Fibroblast of skin of abdomen (primary cell): ENCODE measurements at places on chromosomes 1 and 21.

DNA sequence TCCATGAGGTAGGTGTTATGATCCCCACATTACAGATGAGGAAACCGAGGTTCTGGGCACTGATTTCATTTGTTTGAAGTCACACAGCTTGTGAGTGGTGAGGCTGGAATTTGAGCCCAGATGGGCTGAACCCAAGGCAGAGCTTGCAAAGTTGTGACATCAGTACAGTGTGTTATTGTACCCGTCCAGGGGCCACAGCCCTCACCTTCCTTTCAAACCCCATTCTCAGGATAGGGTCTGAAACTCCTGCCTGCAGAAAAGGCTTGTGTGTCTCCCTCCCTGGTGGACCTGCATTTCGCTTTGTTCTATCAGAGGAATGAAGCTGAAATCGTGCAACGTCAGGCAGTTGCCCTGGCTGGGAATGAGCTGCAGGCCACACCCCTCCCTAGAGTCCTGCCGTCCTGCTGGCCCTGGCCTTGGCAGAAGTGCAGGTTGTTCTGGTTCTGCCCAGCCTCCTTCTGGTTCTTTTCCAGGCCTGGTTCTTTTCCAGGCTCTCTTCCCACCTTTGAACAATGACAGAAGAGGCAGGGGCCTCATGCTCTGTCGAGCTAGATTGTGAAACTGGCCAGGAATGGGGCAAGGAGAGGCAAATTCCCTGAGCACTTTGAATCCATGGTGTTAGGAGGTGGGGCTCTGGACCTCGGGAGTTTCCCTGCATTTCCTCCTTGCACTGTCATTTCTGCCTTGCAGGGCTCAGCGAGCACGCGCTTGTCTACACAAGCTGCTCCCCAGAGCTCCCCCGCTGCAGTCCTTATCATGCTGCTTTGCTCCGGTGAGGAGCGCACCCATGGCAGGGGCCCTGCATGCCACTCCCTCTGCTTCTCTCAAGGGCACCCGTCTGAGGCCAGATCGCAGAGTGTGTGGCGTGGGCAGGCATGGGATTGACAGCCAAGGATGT, 8.2 kb upstream of the MYOM3 start:
- DNase-seq, result no peak

GRCh38 chr1:172849653-172850052, 190.8 kb downstream of the FASLG start:
- DNase-seq, result no peak

- DNase-seq, result peak; percentile 76
Observed at GRCh38 chr21:41653954-41654491, 112.8 kb downstream of the RIPK4 start.

GRCh38 chr1:51240084-51240483, 4.0 kb downstream of the RNF11 start:
- DNase-seq, result no peak

DNA sequence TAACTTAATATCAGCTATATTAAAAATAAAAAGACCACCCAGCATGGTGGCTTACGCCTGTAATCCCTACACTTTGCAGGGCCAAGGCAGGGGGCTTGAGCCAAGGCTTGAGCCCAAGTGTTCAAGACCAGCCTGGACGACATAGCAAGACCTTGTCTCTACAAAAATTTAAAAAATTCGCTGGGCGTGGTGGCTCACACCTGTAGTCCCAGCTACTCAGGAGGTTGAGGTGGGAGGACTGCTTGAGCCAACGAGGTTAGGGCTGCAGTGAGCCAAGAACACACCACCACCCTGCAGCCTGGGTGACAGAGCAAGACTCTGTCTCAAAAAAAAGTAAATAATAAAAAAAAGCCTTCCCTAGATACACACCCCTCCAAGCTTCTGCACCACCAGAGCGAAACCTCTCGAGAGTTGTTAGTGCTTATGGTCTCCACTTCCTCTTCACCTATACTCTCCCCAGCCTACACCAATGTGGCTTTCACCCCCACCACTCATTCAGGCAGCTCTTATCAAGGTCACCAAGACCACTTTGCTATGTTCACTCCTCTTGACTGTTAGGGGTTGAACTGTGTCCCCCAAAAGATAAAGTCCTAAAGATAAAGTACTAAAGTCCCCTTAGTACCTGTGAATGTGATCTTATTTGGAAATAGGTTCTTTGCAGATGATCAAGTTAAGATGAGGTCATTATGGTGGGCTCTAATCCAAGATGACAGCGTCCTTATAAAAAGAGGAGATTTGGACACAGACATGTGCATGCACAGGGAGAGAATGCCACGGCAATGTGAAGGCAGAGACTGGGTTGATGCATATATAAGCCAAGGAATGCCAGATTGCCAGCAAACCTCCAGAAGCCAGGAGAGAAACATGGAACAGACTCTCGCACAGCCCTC, 6.8 kb upstream of the PPP1R15B start:
- peak; percentile 54 for DNase-seq

DNA sequence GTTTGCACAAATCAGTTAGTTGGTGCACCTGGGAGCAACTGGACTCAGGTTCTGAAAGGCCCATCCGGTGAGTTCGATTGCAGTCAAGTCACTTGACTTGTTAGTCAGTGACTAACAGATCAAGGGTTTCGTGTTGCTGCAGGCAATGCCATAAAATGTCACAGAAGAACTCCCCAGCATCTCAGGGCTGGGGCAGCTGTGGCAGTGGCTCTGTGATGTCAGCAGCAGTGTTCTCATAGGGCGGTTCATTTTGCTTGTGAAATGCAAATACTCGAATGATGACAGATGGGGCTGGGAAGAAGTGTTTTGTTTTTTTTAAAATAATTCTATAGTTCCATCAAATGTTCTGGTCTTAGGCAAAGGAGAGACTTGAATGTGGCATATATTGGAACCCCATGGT, 287.8 kb downstream of the LMX1A start:
- DNase-seq, result no peak

DNA sequence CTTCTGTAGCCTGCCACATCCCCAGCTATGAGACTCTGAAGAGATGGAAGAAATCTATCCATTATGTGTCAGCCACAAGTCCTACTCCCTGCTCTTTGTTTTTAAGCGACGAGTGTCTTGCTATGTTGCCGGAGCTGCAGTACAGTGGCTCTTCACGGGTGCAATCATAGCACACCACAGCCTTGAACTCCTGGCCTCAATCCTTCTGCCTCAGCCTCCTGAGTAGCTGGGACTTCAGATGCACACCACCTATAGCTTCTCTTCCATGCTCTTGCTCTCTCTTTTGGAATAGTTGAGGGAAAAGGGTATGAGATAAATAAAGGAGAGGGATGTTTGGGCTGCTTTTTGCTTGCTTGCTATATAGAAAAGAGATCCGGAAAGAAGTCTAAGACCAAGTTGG, 1.6 kb downstream of the TUFT1 start:
- DNase-seq, result no peak

- DNase-seq, result peak; percentile 36
Observed at GRCh38 chr1:14915356-14916054, 238.0 kb upstream of the TMEM51 start.

- DNase-seq, result no peak
Observed at GRCh38 chr1:94554580-94554979, 13.0 kb upstream of the F3 start.

GRCh38 chr1:114298008-114298407, 144.3 kb upstream of the SYT6 start:
- no peak for DNase-seq

- no peak for DNase-seq
Observed at GRCh38 chr1:183027791-183028190, 4.6 kb downstream of the LAMC1 start.

DNA sequence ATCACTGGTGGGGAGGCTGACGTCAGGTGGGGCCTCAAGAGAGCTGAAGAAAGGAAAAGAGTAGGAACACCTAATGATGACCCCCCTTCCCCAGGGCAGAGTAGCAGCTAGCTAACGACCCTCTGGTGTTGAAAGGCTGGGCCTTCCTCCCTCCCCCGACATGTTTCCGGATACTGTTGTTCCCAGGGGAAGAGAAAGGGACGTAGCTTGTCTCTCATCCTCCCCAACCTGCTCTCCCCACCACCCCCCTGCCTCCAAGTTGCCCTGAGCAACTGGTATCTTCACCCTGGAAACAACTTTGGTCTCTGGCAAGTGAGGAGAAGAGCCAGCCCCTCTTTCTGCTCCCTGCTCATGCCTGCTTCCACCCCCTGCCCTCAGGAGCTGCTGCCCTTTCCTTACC, 2.4 kb downstream of the SEMA6C start:
- DNase-seq, result no peak
